ENCODE measurements at places on chromosomes 6 and 20.

GRCh38 chr6:136158387-136158821 is 91.7 kb downstream of the MTFR2 start:
- DNase-seq = peak; percentile 47

- DNase-seq = no peak
These were observed 307.5 kb downstream of the EYS start for GRCh38 chr6:65399355-65400084.

DNA sequence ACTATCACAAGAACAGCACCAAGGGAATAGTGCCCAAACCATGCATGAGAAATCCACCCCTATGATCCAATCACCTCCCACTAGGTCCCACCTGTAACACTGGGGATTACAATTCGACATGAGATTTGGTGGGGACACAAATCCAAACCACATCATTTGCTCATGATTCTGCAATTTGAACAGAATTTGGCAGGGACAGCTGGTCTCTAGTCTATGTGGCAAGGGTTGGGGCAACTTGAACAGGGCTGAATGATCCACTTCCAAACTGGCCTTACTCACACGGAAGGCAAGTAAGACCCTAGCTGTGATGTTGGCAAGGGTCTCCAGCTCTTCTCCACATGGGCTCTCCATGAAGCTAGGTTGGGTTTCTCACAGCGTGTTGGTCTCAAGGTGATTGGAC is 10.1 kb upstream of the FKBP5 start:
- DNase-seq = no peak

- no peak for DNase-seq
These were observed 14.1 kb upstream of the TENT5A start for GRCh38 chr6:81766482-81767069.

DNA sequence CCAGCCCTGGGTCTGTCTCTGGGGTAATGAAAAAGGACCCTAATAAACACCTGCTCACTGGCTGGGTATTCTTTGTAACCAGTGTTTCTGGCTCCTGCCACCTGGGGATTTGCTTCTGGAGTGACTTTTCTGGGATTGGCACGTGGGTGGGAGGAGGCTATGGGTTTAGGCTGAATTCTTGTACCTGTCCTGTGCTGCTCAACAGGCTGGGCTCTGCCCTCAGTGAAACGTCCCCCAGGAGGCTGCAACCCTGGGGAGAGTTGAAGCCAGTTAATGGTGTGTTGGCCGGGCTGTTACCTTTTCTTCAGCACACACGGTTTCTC is 6.8 kb downstream of the NPBWR2 start:
- no peak for DNase-seq

DNA sequence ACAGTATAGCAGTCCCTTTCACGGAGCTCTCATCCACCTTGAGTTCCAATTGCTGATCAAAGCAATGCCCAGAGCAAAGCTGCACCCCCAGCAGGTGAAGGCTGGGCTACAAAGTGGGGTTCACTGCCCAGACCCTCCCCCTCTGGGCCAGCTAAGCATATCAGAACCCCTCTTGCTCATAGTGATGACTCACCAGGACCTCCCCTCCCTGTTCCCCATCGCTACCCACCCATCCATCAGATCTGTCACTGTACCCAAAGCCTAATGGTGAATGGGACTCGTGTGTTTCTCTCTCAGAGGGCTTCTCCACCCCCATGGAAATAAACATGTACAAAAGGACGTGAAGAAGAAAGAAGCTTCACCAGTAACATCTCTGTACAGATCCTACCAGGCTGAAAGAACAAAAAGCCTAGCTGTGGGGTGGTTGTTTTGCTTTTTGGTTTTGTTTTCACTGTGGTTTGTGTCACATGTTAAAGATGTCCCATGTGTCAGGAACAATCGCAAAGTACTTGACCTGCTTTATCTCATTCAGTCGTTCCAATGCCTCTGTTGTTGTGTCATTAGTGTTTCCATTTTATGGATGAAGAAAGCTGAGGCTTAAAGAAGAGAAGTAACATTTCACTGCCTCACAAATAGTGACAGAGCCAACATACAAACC is 518.5 kb downstream of the CD83 start:
- no peak for DNase-seq

DNA sequence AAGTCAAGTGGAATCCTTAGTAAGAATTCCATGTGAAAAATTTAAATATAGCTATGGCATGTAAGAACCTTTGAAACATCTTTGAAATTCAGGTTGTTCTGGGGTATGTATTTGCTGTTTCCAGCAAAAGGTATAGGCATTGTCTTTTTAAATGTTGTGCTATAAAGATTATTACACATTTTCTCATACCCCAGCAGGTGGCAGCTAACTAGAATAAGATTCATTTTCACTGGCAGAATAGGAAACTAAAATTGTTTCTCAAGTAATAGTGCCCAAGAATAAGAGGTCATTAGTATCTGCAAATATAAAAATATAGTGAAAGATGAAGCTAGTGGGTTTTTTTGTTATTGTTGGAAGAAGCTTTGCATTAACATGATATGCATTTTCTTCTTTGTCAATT is 1.8 kb downstream of the GRIK2 start:
- DNase-seq = no peak

DNA sequence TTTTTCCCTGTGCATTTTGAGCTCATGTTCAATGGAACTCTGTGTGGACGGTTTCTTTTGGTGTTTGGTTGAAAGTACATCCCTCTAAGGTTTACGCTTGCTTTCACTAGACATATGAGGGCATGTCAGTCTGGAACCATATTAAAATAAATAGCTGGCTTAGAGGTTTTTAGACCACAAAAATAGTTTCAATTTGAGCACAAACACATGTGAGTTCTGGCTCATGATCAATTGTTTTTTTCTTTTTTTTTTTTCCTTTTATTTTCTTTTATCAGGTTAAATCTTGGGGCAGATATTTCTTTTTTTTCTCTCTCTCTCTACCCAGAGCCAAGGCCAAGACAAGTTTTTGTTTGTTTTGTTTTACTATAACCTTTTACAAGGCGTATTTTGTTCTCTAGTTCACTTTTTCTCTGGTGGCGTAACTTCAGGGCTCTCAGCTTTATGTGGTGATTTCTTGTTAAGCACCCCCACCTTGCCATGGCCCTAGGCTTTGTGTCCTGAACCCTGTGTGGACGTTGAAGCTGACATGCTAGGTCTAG is 92.9 kb downstream of the SHLD1 start:
- DNase-seq = no peak

- peak; percentile 10 for DNase-seq
These were observed 77.2 kb downstream of the KIF13A start for GRCh38 chr6:17910189-17910588.

DNA sequence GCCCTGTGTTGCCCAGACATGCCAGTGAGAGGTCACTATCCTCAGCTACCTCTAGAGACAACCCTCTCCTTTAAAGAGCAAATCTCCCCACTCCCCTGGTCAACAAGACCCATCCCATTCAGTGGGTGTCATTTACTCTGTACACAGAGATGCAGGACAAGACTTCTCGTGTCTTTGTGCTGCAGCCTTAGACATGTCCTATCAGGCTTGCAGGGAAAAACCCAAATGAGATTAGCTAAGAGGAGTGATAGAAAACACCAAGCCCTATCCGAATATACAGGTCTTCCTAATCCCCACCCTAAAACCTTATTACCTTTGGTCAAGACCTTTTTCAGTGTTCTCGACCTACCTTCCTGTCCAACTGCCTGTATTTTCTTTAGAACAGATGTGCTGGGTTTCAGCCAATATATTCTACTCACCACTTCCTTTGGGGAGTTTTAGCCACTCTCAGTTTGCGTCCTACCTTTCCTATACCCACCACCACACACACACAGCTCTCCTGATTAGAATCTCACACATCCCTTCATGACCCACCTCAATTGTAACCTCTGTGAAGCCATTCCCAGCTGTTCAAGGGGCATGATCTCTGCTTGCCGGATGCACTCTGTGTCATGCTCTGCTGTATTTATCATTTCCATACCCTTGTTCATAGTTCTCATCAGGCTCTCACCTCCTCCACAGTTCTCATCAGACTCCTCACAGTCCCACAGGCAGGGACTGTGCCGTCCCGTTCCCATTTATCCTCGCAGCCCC is 39.7 kb downstream of the TRAM2 start:
- DNase-seq = peak; percentile 82

DNA sequence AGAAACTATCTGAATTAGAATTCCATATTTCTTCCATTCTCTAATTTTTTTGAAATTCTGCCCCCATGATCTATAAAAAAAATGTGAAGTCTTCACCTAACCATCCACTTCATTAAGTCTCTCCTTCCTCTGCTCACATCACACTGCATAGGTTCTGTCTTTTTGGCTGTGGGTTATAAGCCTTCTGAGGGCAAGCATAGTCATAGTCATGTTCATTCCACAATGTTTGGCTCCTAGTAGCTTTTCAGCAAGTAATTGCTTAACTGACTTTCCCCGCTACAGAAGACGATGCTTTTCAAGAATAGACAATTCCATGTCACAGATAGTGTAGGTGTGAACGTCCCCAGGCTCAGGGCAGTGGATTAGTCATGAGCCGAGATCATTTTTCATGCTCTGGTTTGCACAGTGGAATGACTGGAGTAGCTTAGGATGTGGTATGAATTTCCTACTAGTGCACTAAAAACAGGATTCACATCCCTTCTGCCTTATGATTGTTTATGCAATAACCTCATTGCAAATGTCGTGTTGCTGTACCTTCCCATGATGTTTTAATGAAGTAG is 29.1 kb downstream of the WRNIP1 start:
- DNase-seq = no peak

- DNase-seq = peak; percentile 25
These were observed 26.3 kb downstream of the FAM110A start for GRCh38 chr20:859751-860231.

DNA sequence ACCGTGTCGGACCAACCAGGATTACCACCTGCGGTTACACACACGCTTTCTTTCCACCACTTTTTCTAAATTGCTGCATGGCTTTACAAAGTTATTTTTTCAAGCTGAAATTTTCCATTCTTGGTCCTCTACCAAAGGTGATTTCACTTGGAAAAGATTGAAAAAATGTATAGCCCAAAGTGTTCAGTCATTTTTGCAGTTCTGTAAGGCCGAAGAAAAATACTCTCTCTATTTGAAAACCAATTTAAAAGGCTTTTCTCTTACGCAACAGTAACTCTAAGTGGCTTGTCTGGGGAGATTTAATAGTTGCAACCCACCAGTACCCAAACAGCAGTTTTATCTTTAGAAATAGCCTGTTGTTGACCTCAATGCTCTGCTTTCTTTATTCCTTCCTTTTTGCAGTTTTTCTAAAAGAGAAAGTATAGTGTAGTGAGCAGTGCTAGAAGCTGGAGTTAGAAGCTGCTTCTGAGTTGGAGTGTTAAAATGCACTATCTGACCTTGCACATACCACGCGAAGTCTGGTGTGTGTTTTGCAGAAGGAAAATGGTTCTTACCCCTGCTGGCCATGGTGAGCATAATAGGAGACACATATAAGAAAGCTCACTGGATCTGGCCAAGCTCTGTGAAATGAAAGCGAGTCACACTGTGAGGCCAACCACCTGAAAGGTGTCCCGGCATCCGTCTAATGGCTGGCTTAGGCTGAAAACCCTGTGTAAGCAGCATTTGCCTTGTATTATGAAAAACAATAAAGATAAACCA is 271.6 kb upstream of the PRND start:
- no peak for DNase-seq

- DNase-seq = no peak
These were observed 40.3 kb downstream of the SEC63 start for GRCh38 chr6:107917451-107918375.

DNA sequence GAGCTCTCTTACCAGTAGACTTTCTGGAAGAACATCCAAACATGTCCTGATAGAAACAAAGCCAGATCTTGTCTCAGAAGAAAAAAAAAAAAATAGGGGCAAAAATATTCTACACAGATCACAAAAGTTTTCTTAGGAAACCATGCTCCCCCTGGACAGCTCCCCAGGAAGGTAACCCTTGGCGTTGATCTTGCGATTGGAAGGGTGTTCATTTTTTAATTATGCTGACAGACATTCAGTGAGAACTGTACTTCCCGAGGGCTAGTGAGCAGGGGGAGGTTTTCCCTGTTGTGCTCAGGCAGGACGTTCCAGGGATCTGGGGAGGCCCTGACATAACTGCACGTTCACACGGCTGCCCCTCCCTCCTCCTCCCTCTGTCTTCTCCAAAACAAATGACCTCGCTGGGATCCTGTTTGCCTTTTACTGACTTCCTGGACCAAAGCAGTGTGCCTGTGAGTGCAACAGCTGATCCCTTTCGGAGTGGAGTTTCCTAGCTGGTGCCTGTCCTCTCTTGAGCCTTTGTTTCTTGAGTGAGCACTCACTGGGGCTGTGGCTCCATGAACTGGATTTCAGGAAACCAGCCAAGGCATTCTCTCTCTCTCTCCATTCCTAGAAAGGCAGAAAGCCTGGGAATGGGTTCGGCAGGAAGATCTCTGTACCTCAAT is 46.7 kb downstream of the MARCKS start:
- DNase-seq = peak; percentile 87

DNA sequence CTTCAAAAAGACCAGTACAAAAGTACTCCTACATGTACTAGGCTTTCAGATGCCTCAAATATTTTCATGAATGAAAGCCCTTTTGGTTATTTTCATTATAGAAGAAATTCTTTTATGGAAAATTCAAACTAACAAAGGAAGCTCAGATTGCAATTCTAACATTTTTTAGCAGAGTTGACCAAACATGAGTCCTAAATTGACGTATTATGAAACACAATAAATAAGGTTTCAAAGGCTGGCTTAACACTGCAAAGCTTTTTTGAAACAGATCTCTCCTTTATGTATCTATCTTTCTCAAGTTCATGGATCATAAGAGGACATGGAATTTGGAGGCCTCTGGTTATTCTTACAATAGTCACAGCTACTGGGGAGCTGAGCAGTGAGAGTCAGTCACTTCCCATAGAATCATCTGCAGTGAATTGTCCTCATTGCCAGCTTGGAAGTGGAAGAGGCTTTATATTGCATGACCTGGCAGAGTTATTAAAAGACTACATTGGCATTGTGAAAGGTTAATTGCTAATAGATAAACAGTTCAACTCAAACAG is 38.4 kb upstream of the FBXL4 start:
- DNase-seq = no peak

DNA sequence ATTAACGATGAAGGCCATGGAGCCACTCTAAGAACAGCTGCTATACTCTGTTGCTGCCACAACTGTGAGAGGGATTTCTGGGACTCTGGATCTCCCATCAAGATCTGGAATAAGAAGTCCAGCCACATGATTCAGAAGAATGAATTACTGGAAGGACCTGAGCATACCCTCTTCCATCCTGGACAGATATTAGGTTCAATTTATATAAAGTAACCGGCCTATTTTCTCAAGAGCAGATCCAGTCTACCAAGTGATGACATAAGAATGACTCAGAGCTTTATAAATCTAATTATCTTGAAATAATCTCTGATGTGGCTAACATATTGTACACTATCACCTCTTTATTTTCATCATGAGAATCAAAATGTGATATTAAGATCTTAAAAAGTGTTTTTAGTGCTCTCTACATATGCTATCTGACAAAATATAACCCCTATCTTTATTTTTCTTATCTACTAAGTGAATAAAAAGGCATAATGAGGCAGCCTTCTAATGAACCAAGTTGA is 45.1 kb downstream of the COL9A1 start:
- DNase-seq = no peak

DNA sequence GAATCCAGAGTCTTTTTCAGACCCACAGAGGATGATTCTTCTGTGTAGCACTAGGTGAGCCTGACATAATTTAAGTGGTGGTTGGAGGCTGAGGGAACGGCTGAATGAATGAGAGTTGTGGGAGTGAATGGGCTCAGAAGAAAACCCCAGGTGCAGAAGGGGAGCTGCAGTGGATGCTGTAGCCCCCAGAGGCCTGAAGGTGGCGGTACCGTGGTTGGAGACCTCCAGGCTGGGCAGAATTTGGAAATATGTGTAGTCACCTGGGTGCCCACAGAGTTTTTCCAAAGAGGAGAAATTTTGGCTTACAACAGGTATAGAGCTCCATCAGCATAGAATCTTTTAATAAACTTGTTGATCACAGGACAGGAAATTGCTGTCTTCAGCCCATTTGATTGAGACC is 6.5 kb upstream of the RAET1G start:
- DNase-seq = peak; percentile 18
